ENCODE measurements at places on chromosomes 2 and 18.

DNA sequence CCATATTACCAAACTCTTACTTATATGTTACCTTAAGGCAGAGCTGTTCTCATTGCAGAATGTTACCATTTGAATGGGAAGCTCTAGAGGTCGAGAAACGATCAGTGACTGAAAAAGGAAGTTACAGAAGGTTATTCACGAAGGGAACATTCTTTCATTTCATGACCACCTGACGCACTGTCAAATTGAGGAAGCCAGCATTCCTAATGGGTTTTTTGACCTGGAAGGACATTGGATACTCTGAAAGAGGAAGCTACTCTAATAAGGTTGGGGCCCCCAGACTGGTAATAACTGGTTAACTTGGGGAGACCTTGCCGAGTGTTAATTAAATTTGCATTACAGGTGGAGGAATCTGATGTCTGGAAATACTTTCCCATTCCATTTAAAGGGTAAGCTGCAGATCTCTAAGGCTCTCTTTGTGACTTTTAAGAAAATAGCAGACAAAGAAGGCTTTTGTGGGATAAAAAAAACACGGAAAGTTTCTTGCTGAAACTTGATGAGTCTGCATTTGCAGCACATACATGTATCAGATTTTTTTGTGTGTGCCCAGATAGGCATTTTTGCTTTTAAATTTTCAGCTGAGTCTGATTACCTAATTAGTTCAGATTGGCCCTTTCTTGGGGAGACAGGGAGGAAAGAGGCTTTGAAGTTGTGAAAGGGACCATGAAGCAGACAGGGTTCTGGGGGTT, 137.1 kb downstream of the LTBP1 start:
- no peak for DNase-seq

- DNase-seq: no peak
Observed at GRCh38 chr2:168639018-168639417, 163.4 kb upstream of the NOSTRIN start.

DNA sequence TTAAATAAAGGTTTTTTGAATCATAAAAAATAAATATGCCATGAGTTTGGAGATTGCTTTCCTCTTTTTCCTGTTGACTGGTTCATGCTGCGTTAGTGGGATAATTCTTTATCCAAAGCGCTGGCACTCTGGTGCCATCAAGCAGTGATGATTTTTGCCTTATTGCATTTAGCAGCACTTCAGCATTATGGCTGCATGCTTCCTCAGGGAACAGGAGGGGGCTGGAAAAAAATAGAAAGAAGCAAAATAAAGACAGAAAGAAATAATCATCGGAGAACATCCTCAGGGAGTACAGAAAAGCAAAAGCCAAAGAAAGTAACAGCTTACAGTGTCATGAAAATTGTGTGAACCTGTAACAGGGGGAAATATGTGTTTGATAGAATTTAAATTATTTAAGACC, 1408.2 kb upstream of the PIK3C3 start:
- no peak for DNase-seq

DNA sequence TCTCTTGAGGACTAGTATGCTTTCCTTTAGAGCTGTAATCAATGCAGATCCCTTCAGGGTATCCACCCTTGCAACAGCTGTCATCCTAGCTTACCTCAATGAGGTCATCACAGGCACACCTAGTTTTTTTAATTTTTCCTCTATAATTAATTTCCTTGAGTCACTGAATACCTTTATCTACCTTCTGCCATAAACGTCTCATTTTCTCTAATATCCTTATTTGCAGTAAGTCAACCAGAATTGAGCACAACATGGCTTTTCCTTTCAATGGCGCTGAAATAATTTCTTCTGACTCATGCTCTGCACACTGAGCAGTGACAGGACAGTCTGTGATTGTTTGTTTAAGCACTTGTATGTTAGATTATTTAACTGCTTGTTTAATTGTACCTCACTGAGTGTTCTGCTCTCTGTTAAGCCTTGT, 49.4 kb downstream of the ETAA1 start:
- DNase-seq: no peak

- DNase-seq: no peak
Observed at GRCh38 chr2:234243871-234244565, 193.5 kb downstream of the SPP2 start.

DNA sequence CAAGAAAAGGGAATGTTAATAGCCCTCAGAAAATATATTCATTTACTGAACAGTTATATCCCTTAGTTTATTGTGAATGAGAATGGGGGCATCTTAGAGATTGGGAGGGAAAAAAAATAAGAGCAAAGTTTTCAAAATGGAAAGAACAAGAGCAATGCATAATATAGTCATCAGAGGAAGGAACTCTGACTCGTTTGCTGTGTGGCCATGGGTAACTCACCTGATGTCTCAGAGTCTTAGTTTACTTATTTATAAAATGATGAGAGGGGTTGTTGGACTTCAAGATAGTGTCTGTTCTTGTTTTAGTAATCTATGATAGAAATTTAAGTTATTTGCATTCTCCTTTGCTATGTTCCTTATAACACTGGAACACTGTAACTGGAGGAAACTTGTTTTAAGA, 70.7 kb downstream of the EML4 start:
- no peak for DNase-seq

- no peak for DNase-seq
Observed at GRCh38 chr2:48169141-48169592, 262.9 kb upstream of the FBXO11 start.

- DNase-seq: no peak
Observed at GRCh38 chr2:126750506-126750905, 94.5 kb downstream of the GYPC start.

DNA sequence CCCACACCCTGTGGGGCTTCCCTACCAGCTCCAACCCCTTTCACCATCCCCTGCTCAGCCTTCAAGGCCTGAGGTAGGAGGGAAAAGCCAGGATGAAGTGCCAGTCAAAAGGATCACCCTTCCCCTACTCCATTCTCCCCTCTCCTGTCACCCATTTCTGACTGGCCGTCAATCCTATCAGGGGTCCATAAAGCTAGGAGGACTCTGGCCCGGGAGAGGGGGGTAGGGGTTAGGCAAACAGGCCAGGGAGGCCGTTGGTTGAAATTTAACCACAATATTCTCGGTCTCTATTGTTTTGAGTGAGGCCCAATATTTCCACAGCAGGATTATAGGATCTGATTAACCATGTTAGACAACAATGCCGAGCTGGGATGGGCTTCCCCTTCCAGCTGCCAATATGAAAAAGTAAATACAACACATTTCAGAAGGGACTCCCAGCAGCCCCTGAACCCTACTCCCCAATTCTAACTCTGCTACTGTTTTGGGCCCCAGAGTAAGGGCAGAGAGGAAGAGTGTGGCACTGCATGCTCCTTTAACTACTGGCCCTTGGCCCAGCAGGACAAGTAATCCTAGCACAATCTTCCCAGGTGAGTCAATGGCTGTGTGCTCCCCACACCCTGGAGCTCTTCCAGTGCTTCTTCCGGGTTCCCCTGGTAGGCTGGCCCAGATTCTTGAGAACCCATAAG, 10.6 kb upstream of the IHH start:
- DNase-seq: no peak

DNA sequence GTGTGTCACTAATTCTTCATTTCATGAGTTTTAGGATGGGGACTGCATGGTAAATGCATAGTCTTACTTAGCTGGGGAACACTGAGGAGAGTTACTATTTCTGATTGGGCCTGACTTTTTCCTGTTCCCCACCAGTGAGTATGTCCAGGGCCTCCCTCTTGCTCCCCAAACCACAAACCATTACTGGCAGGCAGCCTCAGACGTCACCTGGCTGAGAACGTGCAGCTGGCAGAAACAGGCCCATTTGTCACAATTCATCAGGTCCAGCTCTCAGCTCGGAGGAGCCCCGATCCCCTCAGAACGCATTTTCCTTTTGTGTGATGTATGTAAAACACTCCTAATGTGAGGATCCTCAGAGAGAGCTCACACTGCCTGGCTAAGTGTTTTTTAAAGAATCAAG, 71.7 kb upstream of the SIX3 start:
- DNase-seq: no peak

DNA sequence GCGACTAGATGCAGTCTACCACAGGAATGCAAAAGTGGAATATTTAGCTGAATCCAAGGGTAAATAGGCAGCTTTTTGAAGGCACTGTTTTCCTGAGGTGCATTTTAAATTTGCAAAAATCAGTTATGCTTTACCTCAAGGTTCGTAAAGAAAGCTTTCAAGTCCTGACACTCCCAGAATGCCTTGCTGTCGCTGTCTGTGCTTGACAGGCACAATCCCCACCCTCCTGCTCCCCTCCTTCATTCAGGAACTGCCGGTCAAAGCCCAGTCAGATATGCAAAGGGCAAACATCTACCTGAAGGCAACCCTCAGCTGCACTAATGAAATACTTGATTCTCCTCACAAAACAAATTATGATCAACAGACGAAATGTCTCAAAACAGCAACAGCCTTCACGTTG, 97.4 kb upstream of the DDX18 start:
- no peak for DNase-seq

- DNase-seq: no peak
Observed at GRCh38 chr2:122166820-122167219, 411.4 kb downstream of the TSN start.

DNA sequence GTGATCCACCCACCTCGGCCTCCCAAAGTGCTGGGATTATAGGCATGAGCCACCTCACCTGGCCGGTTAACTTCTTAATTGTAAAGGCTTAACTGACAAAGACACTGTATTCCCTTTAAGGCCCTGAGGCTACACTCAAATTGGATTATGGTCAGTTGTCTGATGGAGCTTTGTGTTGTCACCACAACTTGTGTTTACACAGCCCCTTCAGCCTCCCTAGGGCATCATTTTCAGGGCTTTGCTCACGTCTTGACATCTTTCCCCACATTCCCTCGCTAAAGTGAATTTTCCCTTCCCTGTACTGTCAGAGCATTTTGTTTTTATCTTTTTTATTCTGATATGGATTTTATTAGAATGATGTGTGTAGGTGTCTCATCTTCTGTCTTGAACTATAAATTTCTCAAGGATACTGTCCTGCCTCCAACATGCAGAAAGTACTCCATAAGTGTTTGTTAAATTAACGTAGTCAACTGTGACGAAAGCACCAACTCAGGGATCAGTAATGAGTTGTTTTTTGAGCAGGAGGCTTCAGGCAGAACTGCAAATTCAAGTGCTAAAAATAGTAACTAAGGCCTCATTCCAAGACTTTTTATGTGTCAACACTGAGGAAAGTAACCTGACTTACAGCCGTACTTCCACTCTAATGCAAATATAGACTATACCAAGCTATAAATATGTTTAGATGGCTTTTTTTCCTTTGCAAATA, 77.1 kb upstream of the NARS1 start:
- no peak for DNase-seq

- DNase-seq: no peak
Observed at GRCh38 chr2:144213797-144214196, 306.1 kb downstream of the ZEB2 start.
